ENCODE measurements at places on chromosomes 5 and 9.
A peak's percentile ranks its signal among the peaks of the same experiment; 100 is the strongest.

GRCh38 chr5:134491841-134492442, 33.5 kb upstream of the JADE2 start:
- DNase-seq: no peak

DNA sequence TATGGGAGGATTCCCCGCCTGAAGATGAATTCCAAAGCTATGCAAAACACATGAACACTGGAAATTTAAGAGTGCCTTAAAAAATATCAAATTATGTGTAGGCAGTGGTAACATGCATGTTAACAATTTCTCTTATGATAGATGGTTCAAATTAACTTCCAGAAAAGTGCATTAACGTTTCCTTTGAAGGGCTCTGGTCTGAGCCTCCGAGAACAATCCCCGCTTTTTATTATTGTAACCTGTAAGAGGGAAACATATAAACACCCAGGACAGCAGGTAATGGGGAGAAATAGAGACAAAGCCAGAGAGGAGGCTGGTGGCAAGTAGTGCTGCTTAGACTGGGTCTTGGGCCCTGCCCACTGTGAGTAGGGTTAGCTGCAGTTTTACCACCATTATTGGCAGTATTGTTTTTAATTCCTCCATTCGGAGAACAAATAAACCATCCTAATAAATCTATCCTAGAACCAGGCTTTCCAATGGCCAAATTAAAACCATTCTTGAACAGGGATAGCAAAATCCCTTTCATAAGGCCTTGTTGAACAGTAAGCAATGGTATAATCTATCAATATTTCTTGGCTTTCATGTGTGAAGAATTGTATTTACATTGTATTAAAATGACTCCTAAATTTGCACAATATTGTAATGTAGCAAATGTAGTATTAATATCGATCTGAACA, 6.3 kb downstream of the NR2F1 start:
- no peak for DNase-seq

DNA sequence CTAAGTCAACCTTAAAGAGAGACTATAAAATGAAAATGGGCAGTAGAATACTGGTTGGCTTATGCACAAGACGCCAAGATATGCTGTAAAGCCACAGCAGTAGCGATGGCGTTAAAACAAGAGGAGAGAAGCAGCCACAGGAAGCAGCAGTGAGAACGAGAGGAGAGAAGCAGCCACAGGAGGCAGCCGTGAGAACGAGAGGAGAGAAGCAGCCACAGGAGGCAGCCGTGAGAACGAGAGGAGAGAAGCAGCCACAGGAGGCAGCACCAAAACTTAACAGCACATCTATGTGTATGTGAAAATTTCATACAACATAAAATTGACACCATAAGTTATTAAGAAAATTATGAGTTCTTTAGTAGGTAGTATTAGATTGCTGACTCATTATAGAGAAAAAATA, 2318.6 kb upstream of the ACO1 start:
- DNase-seq: no peak

GRCh38 chr5:105817416-105817815, 1853.3 kb downstream of the EFNA5 start:
- no peak for DNase-seq

DNA sequence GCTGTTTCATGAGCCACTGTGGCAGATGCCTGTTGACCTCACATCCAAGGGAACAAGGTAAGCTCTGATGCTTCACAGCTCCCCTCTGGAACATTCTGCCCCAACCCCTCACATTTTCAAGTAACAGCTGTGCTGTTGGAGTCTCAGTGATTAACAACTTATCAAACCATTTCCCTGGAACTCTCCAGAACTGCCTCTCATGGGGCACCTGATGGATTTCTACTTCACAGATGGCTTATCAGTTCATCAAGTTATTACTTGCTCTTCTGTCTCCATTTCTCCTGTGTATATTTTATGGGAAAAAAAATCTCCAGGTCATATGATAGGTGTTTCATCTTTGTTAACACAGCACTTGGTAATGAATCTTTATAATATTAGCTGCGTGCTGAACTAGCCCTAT, 322.4 kb downstream of the MAN2A1 start:
- DNase-seq: no peak

DNA sequence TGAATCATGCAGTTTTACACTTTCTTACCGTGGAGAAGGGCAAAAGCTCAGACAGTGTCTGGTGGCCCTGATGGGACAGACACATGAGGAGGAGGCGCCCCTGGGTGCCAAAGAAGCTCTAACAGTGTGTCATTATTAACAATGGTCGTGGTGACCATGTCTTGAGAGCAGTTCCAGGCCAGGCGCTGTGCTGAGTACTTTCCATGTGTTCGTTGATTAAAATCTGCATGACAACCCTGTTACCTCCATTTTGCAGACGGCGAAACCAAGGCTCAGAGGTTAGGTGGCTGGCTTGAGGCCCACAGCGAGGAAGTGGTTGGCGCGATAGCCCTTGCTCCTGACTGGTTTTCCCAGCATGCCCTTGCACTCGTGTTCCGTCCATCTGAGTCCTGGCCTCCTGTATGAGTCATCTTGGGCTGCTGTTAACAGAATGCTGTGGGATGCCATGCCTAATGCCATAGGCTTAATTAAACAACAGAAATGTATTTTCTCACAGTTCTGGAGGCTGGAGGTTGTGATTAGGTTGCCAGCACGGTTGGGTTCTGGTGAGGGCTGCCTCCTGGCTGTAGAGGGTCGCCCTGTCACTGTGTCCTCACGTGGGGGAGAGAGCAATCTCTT, 92.0 kb downstream of the AMBP start:
- DNase-seq: no peak

GRCh38 chr9:13386935-13387733, 107.6 kb upstream of the MPDZ start:
- DNase-seq: no peak

DNA sequence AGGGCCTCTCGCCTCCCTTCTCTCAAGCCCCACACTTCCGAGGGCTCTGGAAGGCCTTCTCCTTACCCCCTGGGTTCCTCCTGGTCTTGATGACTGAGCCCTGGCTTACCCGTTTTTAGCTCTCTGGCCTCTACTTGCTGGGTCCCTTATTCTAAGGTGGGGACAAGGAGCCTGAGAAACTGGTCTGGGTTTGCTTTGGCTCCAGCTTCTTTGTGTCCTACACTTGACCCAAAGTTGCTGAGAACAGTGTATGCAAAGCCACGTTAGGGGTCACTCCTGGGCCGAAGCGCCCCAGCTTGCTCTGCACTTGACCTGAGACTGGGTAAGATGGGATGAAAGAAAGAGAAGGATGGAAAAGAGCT, 788 bp downstream of the ZNF346 start:
- DNase-seq: no peak

DNA sequence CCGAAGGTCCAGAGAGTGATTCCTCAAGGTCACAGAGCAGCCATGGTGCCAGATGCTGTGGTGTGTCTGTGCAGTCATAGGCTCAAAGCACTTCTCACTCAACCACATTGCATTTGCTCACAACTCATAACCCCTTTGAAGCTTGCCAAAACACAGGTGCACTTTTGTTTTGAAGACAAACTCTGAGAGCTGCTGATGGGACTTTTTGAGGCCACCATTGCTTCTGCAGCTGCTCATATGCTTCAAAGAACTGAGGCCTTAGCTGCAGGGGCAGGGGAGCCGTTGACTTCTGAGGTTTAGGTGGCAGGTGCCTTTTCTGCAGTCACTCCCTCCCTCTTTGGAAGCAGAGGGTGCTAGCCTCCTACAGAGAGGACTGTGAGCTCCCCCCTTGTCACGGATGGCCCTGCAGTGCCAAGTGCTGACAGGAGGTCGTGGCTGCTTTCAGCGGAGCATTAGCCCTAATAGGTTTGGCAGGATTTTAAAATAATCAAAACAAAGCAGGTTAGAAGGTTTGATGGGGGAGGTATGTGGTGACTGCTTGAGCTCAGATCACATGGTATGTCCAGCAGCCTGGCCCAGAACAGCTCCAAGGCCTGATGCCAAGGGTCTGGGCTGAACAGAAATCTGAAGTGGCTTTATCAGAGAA, 232.1 kb downstream of the MAN2A1 start:
- DNase-seq: peak; percentile 73

DNA sequence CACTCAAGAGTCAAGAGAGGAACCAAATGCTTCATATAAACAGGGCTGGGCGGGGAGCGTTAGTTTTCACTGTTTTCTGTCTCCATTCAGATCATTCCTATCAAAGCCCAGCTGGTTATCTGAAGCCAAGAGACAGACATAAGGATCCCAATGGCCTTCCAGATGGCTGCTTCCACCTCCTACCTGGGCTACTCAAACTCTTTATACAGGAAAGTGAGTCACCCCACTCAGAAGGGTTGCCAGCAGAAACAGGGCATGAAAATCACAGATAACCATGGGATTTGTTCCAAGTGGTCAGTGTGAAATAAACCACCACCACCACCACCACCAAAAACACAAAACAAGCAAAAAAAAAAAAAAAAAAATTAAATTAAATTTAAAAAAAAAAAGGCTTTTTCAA, 5.5 kb downstream of the PRSS3 start:
- no peak for DNase-seq

- DNase-seq: no peak
Measured at GRCh38 chr5:141709699-141710267, 27.8 kb upstream of the ARAP3 start.

DNA sequence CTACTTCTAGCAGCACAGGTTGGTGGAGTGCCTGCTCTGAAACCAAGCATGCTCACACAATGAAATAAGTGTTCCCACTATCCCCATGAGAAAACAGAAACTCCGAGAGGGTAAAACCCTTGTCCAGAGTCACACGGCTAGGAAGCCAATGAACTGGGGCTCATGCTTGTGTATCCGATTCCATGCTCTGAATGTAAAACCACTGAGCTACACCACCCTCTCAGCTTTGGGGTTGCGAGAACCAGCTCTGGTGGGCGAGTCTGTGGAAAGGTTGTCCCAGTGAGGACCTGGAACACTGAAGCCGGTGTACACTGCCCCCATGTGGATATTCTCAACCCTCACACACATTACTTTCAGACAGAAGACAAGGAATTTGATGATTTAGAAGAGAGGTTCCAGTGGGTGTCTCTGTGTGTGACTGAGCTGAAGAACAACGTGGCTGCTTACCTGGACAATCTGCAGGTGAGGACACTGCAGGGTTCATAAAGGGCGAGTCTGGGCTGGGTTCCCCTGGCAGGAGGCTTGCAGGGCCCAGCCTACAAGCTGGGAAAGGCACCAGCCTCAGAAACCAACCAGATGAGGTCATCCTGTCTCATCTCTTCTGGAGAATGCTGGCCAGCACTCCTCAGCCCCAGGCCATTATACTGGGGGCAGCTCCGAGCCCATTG, 37.4 kb downstream of the ARHGEF37 start:
- DNase-seq: no peak

- DNase-seq: no peak
Measured at GRCh38 chr5:142969624-142970439, 199.7 kb downstream of the ARHGAP26 start.

- DNase-seq: no peak
Measured at GRCh38 chr9:113345190-113345589, 4.2 kb upstream of the BSPRY start.

GRCh38 chr5:146652547-146652946, 136.6 kb upstream of the GPR151 start:
- no peak for DNase-seq

DNA sequence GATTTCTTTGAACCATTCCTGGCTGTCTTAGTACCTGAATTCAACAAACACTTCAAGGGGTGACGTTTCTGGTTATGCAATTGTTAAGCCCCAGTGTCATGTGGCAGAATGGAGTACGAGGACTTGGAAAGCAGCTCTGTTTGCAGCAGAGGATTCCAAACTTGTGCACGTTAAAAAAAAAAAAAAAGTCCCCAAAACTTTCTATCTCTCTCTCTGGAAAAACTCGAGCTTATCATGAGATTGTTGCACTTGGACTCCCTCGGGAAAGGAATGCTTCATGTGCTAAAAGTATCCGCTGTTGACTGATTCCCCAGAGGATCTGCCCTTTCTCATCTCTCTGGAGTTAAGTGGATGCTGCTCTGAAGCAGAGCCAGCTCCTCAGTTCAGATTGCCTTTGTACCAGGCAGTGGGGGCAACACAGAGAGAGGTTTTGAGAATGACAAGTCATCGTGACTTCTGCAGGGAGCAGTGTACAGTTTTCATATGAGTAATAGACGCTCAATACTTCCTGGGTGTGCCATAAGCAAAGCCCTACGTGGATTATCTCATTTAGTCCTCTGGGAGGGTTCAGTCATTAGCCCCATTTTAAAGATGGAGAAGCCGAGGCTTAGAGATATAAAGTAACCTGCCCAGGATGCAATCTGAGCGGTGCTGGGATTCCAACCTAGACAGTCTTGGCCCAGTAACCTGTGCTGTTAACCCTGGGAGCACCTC, 28.1 kb downstream of the TMOD1 start:
- DNase-seq: no peak

DNA sequence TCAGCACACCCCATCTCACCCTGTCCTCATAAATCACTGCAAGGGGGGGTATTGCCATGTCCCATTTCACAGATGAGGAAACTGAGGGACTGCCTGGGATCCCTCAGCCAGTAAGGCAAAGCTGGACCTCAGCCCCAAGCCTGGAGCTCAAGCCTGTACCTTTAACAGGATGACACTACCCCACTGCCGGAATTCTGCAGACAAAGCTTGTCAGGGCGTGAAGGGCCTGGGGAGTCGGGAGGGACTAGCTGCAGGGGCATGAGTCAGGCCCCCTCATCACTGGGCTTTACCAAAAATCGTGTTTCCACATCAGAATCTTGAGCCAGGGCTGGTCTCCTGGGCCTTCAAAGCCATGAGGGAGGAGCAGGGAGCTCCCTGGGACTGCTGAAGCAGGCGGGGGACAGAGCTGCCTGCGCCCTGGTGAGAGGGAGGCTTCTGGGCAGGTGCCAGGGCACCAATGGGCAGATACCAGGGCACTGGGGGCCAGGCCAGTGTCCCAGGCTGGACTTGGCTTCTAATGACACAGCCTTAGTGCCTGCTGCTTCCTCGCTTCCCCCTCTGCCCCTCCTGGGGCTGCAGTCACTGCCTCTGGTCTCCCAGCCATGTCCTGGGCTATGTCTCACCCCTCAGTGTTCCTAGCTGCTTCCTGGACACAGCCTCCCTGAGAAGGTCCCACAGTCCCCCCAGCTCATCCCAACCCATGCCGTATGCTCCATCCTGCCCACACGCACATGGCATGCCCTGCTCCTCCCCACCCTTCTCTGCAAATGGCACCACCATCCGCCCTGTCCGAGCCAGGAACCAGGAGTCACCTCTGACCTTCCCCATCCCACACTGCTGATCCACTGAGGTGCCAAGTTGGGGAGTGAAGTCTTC, 80.7 kb downstream of the LMX1B start:
- DNase-seq: no peak

GRCh38 chr5:52707616-52708015, 80.1 kb upstream of the ITGA1 start:
- no peak for DNase-seq

Data from CD4-positive, alpha-beta T cell treated with Interleukin-4 for 1 hour (primary cell).